ENCODE measurements at places on chromosomes 16 and 17.

DNA sequence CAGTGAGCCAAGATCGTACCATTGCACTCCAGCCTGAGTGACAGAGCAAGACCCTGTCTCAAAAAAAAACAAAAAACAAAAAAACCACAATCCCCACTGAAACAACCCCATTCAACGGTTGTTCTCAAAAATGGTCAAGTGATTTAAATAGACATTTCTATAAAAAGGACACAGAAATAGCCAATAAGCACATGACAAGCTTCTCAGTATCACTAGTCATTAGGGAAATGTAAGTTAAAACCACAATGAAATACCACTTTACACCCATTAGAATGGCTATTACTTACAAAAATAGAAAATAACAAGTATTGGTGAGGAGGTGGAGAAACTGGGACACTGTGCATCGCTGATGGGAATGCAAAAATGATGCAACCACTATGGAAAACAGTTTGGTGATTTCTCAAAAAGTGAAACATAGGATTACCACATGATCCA lies 26.6 kb upstream of the MYLK3 start:
- no peak for DNase-seq

- no peak for DNase-seq
These were observed 70.3 kb downstream of the CREBBP start for GRCh38 chr16:3810198-3810664.

GRCh38 chr16:54993106-54993895 lies 62.6 kb downstream of the IRX5 start:
- no peak for DNase-seq

DNA sequence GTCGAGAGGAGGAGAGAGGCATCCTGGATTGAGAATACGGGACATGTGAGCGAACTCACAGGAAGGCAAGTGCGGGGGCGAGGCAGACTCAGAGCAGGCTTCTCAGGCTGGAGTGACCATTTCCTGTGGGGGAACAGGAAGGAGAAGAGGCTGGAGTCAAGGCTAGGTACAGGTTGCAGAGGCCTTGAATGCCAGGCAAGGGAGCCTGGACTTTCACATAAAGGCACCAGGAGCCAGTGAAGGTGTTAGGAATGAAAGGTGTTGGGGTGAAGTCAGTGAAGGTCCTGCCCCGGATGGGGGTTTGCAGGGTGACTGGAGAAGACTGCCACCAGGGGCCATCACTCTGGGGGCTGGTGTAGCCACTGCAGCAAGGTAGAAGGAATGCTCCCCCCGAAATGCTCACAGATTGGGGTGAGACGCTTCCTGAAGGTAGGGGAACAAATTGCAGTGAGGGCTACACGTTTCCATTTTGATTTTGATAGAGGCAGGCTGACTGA lies 5.3 kb upstream of the GPRC5C start:
- DNase-seq, result no peak

- no peak for DNase-seq
These were observed 44.5 kb upstream of the MEOX1 start for GRCh38 chr17:43706235-43706634.

- DNase-seq, result no peak
These were observed 1.6 kb downstream of the ATP6V0C start for GRCh38 chr16:2515180-2515851.

GRCh38 chr17:14746822-14747602 lies 446.1 kb downstream of the HS3ST3B1 start:
- DNase-seq, result no peak

DNA sequence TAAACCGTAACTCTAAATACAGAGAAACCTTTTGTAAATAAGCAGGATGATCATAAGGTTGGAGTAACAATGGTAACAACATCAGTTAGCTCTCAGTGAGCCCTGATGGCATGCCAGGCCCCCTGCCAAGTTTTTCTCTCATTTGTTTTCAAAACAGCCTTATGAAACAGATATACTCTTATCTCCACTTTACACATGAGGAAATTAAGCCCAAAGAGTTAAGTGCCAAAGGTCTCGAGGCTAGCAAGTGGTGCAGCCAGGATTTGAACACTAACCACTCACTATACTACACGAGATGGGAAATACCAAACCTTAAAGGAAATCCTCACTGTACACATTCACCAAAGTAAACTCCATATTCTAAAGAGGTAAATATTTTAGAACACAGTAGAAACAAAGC lies 15.0 kb downstream of the USP31 start:
- DNase-seq, result no peak

DNA sequence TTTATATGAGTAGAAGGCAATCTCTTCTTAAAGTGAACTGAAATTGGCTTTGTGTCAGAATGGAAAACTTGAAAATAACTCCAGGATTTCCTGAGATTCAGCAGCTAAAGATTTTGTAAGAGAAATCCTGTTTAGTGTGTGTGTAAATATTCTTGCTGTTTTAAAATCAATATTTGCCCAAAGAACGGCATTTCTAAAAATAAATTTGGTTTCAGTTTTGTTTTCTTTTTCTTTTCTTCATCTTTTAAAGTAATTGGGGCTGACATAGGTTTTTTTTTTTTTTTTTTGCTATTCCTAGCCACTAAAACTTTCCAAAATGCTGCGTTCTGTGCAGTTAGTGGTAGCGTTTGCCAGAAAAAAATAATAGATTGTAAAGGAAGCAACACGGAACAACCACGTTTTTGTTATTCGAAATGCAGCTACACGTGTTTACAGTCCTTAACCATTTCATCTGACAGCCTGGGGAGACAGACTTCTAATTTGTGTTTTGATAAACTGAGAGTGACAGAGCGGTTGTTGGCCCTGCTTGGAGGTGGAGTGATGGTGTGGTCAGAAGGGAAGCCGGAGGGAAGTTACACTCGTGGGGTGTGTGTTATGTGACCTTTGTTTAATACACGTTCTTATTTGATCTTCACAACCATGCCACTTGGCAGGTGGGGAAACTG lies 21.6 kb upstream of the SMPD3 start:
- DNase-seq, result no peak

- no peak for DNase-seq
These were observed 7.6 kb upstream of the CYTH1 start for GRCh38 chr17:78789663-78790181.

- no peak for DNase-seq
These were observed 1.7 kb upstream of the CCNF start for GRCh38 chr16:2427526-2427925.

DNA sequence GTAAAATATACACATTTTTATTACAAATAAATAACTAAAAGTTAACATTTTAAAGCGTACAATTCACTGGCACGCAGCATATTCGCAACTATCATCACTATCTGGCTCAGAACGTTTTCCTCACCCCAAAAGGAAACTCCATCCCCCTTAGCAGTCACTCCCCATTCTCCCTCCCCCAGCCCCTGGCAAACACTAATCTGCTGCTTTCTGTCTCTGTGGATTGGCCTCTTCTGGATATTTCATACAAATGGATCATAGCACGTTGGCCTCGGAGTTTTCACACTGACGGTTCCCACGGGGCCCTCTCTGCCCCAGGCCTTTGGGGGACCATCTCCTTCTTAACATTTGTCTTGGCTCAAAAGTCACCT lies 64.6 kb downstream of the RTN4RL1 start:
- no peak for DNase-seq

- DNase-seq, result no peak
These were observed 19.8 kb downstream of the PPL start for GRCh38 chr16:4917117-4917516.

- DNase-seq, result no peak
These were observed 2.0 kb downstream of the UBALD2 start for GRCh38 chr17:76267051-76267576.

GRCh38 chr16:82523815-82524214 lies 103.0 kb upstream of the CDH13 start:
- DNase-seq, result no peak

DNA sequence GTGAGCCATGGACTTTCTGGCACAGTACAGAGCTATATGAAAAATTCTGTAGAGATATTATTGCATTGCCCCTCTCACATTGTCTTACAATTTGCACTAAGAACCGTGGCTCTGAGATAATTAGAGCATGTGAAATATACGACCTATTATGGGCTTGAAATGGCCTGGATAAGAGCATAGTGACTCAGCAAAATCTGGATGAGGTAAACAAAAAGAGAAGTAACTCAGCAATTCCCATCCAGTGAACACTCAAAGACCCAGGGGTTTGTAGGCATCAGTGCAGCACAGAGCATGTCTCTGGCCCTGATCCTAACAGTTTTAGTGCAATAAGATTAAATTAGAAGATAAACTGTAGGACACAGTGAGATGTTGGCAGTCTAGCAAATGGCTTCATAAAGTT lies 317.2 kb upstream of the MYOCD start:
- DNase-seq, result no peak

DNA sequence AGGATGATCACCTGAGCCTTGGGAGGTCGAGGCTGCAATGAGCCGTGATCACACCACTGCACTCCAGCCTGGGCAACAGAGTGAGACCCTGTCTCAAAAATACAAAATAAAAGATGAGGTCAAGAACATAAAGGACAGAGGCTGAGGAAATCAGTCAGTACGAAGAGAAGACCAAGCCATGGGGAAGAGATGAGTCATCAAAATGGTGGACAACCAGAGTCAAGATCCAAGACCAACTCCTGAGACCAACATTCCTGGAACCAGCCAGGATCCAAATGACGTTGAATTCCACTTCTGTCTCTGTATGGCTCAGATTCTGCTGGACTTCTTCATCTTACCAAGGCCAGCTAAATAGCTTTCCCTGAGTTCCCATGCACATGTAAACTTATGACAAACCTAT lies 44.8 kb upstream of the NOG start:
- DNase-seq, result no peak

DNA sequence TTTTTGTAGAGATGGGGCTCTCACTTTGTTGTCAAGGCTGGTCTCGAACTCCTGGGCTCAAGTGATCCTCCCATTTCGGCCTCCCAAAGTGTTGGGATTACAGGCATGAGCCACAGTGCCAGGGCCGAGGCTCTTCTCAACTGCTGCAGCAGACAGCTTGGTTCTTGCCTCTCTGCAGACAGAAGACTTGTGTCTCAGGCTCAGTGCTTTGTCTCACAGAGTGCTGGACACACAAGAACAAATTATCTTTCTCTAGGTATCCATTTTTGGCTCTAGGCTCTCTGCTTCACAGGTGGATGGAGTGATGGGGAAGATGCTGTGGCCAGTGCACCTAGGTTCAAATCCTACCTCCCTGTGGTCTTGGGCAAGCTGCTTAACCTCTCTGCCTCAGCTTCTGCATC lies 80.8 kb upstream of the RNU2-1 start:
- DNase-seq, result no peak

GRCh38 chr17:76681222-76682137 lies 29.3 kb downstream of the MXRA7 start:
- DNase-seq, result peak; percentile 45

GRCh38 chr17:36944553-36944952 lies 4.2 kb upstream of the AATF start:
- no peak for DNase-seq

DNA sequence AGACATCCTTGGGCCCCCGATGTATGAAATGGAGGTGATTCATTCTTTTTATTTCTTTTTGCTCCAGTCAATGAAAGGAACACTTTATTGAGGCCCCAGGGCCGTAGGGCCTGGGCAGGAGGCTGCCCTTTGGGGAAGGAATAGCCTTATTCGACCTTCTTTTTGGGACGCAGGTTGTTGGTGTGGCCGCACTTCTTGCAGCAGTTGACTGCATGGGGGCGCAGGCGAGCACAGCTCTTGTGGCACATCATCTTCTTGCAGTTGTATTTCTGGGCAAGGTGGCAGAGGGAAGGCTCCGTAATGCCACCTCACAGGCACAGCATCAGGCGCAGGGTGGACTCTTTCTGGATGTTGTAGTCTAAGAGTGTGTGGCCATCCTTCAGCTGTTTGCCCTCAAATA lies 50.9 kb downstream of the SIAH1 start:
- no peak for DNase-seq

DNA sequence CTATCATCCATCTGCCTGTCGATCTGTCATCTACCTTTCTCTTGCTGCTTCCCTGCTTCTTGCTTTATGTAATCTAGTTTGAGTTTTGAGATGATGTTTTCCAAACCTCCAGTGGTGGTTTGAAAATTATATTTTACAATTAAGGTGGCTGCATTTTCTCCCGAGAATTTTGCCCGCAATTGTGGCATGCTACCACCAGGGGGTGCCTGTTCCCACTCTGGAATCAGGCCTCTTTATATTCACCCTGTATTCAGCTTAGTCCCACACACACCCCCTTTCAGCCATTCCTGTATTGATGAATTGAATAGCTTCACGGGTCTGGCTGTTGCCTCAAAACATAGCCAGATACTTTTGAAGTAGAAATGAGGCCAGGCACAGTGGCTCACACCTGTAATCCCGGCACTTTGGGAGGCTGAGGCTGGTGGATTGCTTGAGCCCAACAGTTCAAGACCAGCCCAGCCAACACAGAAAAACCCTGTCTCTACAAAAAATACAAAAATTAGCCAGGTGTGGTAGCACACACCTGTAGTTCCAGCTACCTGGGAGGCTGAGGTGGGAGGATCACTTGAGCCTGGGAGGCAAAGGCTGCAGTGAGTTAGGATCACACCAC lies 3.2 kb downstream of the PRSS22 start:
- no peak for DNase-seq

DNA sequence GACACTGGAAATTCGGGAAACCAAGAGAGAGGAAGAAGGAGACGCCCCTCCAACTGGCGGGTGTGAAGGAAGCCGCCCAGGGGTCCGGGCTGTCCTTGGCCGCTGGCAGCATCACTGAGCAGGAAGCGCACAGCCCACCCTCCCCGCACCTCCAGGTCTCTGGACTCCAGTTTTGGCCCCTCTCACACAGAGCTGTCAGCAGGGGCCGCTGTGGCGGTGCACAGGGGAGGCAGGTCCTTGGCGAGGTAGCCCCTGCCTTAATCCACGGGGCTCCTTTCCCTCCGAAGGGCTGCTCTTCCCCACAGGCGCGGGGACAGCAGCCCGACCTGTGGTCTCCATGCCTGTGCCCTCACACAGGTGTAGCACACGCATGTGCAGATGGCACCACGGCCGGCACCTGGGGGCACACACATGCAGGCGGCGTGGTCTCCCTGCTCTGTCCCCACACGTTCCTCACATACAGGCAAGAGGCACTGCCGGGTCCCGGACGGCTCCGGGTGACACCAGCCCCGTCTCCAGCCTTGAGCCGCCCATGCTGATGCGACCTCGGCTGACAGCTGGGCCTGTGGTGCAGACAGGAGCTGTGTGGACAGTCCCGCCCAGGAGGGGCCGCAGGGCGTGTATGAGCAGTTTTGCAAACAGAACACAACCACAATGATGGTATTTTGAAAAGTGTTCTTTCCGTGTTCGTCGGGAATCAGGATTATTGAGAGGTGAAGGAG lies 26.6 kb upstream of the CHMP6 start:
- DNase-seq, result no peak

GRCh38 chr16:49439676-49440075 lies 66.1 kb downstream of the C16orf78 start:
- DNase-seq, result no peak

GRCh38 chr17:50531428-50532025 lies 1.0 kb upstream of the EPN3 start:
- no peak for DNase-seq

DNA sequence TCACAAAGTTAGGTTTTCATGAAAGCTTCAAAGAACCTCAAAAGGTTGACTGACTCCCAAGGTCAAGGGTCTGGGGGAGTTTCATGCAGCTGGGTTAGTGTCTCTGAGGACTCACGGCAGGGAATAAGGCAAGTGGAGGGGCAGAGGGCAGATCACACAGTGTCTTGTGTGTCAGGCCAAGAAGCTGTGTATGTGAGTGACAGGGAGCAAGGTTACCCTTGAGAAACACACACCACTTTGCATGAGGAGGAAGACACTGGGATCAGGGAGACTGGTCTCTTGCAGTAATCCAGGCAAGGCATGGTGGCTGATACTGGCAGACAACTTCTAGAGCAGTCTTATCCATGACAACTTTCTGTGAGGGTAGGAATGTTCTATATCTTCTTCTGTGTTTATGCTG lies 6.3 kb downstream of the FLOT2 start:
- DNase-seq, result no peak

- DNase-seq, result no peak
These were observed 63.5 kb upstream of the USP7 start for GRCh38 chr16:9027070-9027799.
